D341Med (cell line): ENCODE measurements at places on chromosomes 16 and 17.

GRCh38 chr17:19388791-19389785 is 2.1 kb upstream of the MFAP4 start:
- no peak for DNase-seq

DNA sequence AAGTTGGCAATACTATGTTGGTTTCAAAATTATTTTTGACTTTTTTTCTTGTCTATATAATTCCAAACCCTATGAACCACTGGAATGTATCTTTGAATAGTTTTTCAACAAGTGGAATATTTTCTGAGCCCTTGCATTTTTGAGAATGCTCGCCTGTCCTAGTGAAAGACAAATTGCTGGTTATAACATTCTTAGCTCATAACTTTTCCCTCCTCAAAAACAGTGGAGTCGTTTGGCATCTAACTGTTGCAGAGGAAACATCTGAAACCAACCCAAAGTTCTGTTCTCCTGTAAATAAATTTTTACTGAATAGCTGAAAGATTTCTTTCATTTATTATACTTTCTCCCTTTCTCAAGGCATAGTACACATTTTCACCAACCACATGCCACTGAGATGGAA is 11.3 kb upstream of the COX10 start:
- DNase-seq, result no peak

- DNase-seq, result no peak
Measured at GRCh38 chr16:78177987-78178386, 78.5 kb downstream of the WWOX start.

DNA sequence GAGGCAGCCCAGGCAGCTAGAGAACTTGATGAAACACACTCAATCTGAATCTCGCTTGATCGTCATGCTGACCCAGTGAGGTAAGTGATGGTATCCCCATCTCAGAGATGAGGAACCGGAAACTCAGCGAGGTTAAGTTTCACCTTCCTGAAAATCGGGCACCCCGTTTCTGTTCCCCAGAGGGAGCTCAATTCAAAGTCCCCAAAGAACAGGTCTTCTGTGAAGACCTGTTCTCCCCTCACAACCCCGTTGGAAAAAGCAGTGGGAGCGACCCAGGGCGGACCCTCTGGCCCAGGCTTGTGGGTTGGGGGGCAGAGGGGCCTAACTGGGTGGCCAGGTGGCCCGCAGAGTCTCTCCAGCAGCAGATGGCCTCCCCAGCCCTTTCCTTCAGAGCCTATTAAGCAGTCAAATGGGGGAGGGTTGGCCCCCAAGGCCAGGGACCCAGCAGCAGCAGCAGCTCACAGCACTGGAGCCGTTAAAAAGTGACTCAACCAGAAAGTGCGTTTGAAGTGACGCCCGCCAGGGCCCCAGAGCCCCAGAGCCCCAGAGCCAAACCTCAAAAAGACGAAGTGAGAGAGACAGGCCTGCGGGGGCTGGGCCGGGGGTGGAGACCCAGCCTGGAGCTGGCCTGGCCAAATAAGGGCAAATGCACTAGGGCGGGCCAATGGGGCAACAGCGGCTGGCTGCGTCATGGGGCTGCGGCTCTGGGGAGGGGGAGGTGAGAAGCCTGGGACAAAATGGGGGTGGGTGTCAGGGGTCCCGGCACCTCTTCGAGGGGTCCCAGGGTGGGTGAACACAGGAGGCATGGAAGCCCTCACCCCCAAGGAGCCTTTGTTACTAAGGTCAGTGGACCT is 9.2 kb upstream of the TSPOAP1 start:
- DNase-seq, result no peak

GRCh38 chr16:84298376-84298899 is 3.8 kb downstream of the WFDC1 start:
- DNase-seq, result no peak

DNA sequence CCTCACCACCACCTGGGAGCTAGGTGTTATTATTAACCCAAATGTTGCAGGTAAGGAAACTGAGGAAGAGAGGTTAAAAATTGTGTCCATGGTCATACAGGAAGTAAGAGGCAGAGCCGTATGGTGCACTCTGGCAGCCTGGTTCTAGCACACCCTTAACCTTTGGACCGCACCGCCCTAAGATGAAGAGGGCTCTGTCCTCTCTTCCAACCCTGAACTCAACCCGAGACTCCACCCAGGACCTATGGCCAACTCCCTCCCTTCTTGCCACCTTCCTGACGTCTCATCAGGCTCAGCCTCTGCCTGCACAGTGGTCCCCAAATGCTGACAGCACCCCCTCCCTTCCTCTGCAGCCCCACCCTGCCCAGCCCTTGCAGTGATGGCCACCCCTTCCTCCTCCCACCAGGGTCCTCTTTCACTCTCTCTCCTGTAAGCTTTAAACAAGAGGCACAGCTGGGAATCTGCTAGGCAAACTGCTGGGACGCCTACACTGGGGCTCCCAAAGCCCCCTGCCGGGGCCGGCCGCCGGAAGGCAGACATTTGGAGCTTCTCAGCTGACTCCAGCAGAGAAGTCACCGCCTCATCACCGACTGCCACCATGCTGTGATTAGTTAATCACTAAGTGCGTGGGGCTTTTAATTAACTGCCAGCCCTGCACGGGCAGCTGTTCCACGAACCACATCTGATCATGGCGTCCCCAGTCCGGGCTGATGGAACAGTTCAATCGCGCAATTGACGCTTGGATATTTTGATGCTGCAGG is 16.7 kb upstream of the C16orf78 start:
- no peak for DNase-seq

DNA sequence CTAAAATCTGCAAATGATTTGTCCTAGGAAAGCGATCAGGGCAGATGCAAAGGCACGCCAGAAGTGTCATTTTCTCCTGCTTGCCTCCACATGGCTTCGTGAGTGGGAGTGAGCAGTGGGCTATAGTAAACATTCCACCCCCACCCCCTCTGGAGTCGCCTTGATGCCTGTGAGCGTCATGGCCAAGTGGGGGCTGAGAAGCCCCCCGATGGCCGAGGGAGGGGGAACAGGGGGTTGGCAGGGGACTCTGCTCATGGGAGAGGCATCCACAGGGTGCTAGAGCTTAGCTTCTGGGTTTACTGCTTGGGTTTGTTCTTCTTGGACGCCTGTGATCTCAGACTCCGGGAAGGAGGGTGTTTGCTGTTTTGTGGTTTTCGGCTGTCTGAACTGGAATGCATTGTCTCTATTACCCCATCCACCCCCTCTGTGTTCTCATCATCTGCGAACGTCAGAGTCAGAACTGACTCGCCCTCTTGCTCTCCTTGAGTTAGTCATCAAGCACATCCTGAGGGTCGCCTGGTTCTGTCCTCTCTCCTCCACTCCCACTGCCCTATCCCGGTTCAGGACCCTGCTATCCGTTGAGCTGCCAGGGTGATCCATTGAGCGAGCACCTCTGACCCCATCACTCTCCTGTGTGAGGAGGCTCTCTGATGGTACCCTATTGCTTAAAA is 15.4 kb downstream of the TNS4 start:
- no peak for DNase-seq

DNA sequence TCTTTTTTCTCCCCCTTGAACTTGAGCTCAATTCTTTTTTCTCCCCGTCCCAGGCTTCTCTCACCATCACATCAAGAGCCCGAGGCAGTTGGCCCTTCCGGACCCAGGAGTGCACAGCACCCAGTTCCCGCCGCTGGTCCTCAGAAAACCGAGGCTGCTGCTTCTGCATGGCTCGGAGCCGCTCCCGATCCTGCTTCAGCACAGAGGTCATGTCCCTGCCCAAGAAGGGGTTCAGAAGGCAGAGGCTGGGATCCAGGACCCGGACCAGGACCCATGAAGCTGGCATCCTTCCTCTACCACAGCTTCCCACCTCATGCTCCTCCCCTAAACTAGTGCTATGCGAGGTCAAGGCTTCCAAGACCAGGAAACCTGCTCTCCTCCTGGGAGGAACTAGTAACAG is 10.5 kb downstream of the PER1 start:
- DNase-seq, result no peak

GRCh38 chr17:44533533-44534246 is 23.6 kb upstream of the FZD2 start:
- peak; percentile 98 for DNase-seq
